ENCODE measurements at places on chromosomes 11 and 22. TPM values are rescaled to one million over a fixed set of nuclear protein-coding genes. Genes with fewer than 3 reads are reported as not detected.

Gene STIP1
- total RNA-seq, result 92.1 TPM

Gene XKR3
- total RNA-seq, result not detected

Gene ZNF215
- total RNA-seq, result 4.0 TPM

DNA sequence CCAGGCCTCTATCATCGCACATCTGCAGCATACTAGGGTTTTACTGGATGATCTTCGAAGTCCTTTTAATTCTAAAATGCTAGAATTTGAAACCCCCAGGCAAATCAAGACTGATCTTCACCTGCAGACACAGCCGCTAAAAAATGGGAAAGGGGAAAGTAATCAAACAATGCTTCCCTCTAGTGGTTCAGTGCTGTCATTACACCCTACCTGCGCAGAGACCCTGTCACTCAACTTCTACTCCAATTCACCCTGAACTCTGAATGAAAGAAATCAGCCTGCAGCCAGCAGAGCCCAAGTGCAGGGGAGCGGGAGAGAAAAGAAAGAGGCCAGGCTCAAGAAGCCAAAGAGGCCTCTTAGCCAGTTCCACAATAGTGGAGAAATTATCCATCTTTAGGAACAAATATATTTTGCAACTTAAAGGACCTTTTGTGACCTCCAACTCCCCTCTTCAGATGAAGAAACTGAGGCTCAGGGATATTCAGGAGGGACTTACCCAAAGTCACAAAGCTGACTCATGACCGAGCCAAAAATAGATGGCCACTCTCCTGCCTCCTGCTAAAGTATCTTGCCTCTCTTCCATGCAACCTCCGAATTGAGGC is 33.0 kb downstream of the SERGEF start:
- no peaks in the 10 kb centered on the region for H3K4me1 ChIP-seq
- H3K27ac ChIP-seq, result no peak overlapping the region
- DNase-seq, result no peak
- no peaks in the 10 kb centered on the region for H3K27me3 ChIP-seq
- H3K36me3 ChIP-seq, result peaks cover 7% of the 10 kb centered on the region
- no peak overlapping the region for H3K4me3 ChIP-seq

DNA sequence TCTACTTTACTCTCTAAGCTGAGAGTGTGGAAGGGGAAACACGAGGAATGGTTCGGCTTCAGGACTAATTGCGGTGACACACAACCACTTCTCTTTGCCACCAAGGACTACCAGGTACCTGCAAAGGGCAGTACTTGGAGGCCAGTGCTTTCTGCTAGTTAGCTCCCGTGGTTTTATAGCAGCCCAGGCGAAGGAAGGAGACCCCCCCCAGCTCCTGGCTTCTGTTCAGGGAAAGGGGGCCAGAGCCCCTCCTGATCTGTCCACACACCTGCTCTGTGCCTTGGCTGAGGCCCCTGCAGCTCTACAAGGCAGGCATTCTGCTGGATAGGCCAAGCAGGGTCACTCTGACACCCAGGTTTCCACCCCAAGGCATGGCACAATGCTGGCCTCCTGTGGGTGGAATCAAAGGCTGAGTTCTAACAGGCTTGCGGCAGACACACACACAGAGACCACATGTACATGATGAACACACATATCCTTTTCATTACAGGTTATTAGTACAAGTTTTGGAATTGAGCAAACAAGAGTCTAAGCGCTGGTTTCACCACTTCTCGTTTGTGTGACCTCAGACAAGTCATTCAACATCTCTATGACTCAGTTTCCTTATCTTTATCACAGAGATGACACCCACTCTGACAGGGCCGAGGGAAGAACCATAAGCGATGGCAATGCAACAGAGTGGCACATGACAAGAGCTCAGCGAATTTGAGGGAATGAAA is 7.5 kb downstream of the SERPIND1 start:
- peaks cover 5% of the 10 kb centered on the region for H3K4me1 ChIP-seq
- H3K27ac ChIP-seq, result no peak overlapping the region
- no peaks in the 10 kb centered on the region for H3K27me3 ChIP-seq
- peaks cover 9% of the 10 kb centered on the region for H3K36me3 ChIP-seq

DNA sequence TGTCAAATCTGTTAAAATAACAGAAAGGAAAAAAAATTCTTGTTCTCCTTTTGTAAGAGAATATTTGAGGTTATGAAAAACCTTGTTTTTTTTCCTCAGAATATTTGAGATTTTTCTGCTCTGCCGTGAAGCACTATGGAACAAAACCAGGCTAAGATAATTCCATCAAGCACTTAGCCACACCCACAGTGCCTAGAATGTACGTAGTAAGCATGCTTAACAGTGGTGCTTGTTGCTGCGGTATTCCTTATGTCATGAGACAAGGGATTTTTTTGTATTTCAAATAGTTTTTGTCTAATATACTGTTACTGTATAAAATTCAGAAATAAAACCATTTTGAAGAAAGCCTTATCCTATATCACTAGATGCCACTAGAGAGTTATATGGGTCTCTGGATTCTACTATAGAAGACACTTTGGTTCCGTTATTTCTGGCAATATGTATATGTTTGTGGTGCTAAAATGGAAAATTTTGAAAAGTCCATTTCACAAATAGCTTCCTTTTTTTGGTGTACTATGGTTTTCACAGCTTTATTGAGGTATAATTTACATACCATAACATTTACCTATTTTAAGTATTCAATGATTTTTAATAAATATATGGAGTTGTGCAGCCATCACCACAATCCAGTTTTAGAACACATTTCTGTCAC is 23.7 kb downstream of the PDHX start:
- no peaks in the 10 kb centered on the region for H3K27me3 ChIP-seq
- no peaks in the 10 kb centered on the region for H3K4me1 ChIP-seq
- DNase-seq, result no peak
- H3K27ac ChIP-seq, result no peak overlapping the region
- H3K36me3 ChIP-seq, result no peaks in the 10 kb centered on the region
- no peak overlapping the region for H3K4me3 ChIP-seq

DNA sequence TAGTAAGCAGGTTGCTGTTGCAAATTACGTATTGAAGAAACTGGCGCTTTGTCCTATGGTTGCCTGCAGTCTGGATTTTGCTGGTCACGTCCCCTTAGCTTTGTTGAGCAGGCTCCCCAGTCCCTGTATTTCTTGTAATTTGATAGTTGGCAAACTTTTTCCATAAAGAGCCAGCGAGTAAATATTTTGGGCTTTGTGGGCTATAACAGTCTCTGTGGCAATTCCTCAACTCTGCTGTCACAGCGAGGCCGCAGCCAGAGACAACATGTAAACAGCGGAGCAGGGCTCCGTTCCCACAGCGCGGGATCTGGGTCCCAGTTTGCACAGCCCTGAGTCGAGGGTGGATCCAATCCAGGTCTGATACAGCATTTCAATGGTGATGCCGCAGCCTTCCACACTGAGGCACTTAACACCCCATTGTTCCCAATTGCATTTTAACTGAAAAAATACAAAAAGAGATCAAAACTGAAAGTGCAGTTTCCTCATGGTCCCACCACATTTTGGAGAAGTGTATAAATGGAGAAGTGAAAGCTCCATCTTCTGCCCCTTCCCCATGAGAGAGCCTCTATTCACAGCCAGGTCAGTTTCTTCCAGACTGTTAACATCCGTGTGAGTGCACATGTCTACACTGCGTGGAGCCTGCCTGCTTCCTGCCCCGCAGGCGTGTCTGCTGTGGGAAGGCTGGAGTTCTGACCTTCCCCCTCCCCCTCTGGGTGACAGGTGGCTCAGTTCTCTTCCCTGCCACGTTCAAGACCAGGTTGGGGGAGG is 89.1 kb downstream of the RPS6KA4 start:
- no peak overlapping the region for H3K4me3 ChIP-seq
- H3K27me3 ChIP-seq, result no peaks in the 10 kb centered on the region
- peak; percentile 35 for DNase-seq
- peaks cover 22% of the 10 kb centered on the region for H3K4me1 ChIP-seq

DNA sequence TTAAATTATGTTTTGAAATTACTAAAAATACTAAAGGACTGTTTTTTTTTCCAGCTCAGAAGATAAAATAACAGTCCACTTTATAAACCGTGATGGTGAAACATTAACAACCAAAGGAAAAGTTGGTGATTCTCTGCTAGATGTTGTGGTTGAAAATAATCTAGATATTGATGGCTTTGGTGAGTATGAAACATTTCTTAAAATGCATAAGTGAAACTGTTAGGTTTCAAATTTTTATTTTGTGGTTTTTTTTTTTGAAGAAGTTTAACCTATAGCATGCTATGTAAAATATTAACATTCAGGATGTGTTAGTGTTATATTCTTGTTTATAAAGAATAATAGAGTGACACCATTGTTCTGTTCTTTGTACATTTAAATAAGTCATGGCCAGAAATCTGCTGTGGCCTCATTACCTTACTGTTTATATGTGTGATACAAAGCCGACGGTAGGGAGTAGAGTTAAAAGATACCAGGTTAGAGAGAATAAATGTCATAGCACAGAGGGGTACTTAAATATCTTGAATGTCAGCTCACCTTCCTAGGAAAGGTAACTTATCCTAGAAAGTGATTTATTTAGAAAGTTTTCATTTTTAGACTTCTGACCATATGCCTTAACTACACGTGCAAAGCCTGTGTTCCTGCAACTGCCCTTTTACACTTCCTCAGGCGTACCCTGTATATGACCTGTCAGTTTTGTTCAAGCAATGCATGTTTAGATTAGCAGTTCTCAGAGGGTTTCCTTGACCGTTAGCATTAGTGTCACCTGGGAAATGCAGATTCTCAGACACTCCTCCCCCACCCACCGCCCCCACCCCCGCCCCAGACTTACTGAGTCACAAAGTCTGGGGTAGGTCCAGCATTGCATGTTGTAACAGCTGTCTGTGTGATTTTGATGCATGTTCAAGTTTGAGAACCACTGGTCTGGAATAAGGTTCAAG is 6.3 kb downstream of the FDX1 start:
- no peak for DNase-seq
- H3K27ac ChIP-seq, result no peak overlapping the region
- H3K36me3 ChIP-seq, result no peaks in the 10 kb centered on the region
- H3K4me1 ChIP-seq, result peaks cover 30% of the 10 kb centered on the region
- no peaks in the 10 kb centered on the region for H3K27me3 ChIP-seq

DNA sequence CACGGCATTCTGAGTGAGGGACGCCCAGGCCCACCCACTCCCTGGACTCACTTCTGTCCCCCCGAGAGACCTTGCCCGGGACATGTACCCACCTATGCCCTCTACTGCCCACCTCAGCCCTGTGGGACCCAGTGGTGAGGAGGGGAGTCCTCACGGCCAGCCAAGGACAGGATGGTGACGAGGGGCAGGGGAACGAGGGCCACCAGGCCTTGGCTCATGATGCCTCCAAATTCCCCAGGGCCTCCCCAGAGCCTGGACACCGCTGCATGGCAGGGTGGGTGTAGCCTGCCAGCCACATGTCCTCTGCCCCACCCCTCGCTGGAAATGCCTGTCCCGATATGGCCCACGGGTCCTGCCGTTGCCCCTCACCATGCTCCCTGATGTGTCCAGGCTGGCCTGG is 26.1 kb downstream of the TSPAN4 start:
- no peak overlapping the region for H3K4me3 ChIP-seq
- no peaks in the 10 kb centered on the region for H3K4me1 ChIP-seq
- no peak overlapping the region for H3K27ac ChIP-seq
- no peaks in the 10 kb centered on the region for H3K27me3 ChIP-seq
- DNase-seq, result peak; percentile 56
- peaks cover 49% of the 10 kb centered on the region for H3K36me3 ChIP-seq

DNA sequence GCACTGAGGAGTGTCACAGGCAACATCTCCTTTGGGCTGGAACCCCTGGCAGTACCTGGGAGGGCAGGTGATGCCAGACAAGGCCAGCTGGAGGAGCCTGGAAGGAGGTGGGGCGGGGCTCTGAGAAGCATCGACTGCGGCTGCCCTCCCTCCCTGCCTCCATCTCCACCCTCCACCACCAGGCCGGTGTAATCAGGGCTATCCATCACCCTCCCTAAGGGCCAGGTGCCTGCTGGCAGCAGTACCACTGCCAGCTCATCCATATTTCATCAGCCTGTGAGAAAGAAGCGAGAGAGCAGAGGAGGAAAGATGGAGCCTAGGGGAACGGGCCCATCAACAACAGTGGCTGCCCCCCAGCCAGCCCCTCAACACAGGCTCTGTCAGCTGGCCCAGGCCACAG is 51.4 kb upstream of the RASD2 start:
- H3K27me3 ChIP-seq, result no peaks in the 10 kb centered on the region
- H3K27ac ChIP-seq, result no peak overlapping the region
- H3K4me1 ChIP-seq, result no peaks in the 10 kb centered on the region
- H3K36me3 ChIP-seq, result no peaks in the 10 kb centered on the region
- no peak overlapping the region for H3K4me3 ChIP-seq
- DNase-seq, result no peak

Measured in upper lobe of left lung (tissue), 6 donors.